ENCODE measurements at places on chromosomes 16 and 17.

GRCh38 chr17:67629971-67630320, 87.8 kb upstream of the NOL11 start:
- no peak for DNase-seq

DNA sequence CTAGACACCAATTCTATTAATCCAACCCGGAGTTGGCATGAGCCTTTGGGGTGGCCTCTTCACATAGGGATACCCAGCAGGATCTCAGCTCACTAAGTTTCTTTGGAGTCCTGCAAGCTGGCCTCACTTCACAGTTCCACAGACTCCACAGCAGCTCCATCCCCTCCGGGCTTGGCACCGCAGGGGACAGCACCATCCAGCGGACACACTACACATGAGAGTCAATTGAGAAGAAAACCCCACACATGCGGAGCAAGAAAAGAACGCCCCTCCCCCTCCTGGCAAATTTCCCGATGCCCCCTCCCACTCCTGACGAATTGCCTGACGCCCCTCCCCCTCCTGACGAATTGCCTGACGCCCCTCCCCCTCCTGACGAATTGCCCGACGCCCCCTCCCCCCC, 31.1 kb downstream of the KLHDC4 start:
- DNase-seq, result no peak

- no peak for DNase-seq
Observed at GRCh38 chr17:40419559-40420331, 2.0 kb upstream of the TOP2A start.

DNA sequence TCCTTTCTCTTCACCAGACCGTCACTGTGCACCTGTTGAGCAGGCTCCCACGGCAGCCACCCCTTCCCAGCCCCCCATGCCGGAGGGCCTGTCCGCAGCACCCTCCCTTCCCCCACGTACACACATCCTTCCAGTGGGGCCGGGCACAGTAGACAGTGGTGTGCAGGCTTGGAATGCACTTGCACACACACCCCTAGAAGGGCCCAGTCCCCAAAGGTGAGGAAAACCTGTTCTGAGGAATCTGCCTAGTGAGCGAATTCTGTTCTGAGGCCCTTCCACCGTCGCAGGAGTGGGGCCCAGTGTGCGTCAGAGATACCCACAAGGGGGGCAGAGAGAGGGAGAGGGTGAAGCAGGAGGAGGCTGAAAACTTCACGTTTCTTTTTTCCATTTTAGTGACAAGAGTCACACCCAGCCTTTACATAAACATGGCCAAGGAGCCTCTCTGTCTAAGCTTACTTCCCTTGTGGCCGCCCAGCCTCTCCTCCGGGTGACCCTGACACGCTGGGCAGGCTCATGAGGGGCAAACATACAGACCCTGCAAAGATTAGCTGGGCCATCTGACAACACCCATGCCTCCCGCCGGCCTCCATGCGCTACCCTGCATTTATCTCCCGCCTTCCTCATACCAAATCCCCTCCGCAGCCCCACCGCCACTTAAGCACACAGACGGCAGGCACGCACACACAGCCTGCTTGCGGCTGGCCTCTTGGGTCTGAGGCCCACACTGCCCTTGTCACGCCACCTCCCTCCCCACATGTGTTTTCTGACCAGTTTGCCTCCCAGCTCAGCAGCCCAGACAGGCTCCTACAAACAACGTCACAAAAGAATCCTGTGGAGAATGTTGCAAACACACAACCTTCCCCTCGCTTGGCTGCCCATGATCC, 1.8 kb downstream of the ZBTB4 start:
- no peak for DNase-seq

DNA sequence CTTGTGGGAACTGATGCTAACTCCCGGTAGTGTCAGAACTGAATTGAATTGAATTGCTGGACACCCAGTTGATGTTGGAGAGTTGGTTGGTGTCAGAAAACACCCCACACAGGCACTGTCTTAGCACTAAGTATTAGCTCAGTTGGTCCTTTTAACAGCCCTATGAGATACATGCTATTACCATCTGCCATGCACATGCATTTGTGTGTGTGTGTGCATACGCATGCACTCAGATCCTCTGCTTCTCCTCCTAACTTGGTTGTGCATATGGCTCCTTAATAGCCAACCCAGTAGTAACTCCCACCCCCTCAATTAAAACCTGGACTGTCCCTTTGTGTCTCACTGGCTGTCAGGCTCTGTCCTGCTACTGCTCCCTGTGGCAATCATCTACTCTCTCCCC, 32.3 kb upstream of the DYNLL2 start:
- no peak for DNase-seq

- no peak for DNase-seq
Observed at GRCh38 chr16:88991813-88992350, 14.9 kb upstream of the CBFA2T3 start.

DNA sequence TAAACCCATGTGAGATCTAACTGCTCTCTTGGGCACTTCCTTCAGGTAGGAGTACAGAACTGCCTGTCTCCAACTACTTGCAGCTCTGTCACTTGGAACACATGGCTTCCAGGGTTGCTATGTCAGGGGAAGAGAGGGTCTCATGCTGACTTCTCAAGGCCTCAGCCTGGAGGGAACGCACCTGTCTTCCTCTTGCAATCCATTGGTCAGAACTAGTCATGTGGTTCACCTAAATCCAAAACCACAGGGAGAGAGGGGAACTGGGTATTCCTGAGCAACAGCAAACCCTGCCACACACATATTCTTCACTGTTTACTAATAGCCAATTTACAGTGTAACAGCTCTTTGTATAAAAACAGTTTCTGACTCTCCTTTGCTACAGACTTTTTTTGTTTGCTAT, 206.1 kb downstream of the KCNJ2 start:
- DNase-seq, result no peak

DNA sequence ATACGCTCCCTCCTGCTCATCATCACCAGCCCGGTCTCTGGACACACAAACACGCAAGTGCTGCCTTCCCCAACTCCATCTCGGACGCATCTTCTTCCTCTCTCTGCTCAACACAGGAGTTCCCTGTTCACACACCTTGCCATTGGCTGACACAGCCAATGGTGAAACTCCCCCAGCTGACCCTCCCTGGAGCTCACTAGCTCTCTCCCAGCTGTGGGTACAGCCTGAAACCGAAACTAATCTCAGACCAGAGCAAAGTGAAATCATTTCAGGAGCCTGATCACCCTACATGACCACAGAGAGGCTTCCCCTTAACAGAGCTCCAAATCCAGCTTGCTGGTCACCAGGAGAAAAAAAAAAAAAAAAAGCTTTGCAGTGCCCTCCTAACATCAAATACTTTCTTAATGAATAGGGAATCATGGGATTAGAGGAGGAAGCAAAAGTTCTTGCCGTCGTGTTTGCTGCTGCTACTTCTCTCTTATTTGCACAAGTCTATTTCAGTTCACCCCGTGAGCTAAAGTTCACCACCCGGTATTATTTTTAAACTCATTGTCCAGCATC, 8.3 kb downstream of the CUEDC1 start:
- peak; percentile 19 for DNase-seq

DNA sequence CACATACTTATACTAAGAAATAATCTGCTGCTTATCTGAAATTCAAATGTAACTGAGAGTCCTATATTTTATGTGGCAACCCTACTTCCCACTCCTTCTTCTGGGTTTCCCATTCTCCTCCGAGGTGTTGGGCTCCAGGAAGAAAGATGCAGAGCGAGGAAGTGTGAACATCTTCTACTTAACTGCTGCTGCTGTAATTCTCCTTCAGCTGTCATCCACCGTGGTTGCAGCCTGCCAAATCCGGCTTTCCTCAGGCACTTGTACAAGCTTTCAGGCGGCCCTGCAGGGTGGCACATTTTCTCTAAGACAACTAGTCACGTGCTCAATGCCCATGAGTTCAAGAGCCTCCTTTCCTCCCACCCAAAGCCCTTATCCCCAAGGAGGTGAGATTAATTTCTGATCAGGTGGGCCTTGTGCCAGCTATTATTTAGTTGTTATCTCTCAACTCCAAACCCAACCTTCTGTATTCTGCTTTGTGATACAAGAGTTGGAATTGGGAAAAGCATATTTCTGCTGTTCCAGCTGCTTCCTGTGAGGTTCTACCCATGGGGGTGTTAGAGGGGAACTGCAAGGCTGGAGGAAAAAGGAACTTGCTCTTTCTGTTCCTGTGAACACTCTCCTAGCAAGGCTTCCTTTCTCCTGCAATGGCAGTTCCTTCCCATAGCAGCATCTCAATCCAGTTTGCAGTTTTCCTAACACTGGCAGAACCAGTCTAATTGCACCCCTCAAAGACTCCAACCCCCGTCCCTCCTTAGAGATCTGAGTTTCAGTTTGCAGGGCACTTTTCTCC, 67.6 kb upstream of the RBBP6 start:
- no peak for DNase-seq

- DNase-seq, result peak; percentile 46
Observed at GRCh38 chr17:82257473-82257872, 16.0 kb downstream of the CSNK1D start.

DNA sequence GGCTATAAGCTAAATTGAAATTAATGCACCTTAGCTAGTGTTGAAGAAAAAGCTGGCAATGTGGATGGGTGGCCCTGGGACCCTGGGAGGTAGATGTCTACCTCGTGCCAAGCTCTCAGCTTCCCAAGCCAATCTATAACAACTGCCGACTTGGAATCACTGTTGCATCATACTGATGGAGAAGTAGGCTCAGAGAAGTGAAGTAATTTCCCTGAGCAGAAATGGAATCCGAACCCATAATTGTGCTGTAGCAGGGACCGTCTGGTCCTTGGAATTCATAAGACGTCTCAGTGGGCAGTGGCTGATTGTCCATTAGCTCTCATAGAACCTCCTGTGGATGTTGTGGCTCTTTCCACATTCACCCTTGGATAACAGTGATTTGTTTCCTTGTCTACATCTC, 196.6 kb downstream of the RAB11FIP4 start:
- no peak for DNase-seq

DNA sequence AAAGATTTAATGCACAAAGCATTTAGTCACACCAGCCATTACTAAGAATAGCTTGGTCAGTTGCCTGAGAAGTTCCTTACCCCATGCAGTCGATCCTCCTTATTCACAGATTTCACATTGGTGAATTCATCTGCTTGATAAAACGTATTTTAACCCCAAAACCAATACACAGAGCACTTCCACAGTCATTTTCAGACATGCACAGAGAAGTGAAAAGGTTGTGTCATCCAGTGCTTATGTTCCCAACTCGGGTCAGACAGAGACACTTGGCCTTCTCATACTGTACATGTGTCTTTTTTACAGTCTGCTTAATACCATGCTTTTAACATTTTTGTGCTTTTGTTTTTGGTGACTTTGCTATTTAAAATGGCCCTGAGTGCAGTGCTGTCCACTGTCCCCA, 219.7 kb downstream of the SPECC1 start:
- no peak for DNase-seq

DNA sequence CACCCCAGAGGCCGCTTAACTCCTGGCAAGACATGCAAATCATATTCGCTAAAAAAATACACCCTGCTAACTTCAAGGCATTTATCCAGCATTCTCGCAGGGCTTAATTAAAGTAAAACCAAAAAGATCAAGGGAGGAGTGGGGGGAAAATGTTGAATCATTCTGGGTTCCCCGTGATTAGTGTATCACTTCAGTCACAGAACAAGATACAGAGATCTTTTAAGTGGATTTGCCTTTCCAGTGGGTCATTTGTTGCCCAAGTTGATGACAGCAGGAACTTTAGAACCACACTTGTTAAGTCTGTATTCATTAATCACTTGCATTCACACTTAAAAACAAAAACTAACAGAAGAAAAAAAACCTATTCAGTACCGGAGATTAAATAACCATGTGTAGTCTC, 17.3 kb downstream of the CRYBA1 start:
- no peak for DNase-seq

GRCh38 chr16:28621481-28622155, 11.8 kb upstream of the SULT1A1 start:
- DNase-seq, result no peak

DNA sequence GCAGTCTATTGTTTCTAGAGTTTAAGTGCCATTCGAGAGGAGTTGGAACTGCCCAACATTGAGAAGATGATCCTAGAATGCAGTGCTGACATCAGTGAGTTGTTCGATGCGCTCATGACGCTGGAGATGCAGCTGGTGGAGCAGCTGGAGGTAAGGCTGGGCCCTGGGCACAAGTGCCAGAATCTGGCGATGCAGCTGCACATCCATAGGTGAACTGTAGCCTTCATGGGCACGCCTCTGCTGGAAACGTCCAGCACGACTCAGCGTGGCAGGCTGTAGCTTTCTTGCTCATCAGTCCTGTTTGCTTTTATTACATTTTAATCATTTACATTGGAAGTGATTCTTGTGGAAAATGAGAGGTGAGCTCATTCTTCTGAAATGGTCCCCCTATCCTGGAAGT, 31.7 kb downstream of the DRC3 start:
- no peak for DNase-seq

DNA sequence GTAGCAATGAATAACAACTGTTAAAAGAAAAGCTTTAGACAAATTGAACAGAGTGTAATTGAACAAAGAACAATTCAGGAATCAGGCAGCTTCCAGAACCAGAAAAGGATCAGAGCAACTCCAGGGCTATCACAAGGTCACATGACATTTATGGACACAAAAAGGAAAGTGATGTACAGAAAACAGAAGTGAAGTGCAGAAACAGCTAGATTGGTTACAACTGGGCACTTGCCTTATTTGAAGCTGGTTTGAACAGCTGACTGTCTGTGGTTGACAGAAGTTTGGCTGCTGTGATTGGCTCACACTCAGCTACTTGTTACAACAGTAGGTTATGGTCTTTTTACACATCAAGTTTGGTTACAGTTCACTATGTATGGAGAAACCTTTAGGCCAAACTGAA, 14.8 kb downstream of the EFCAB5 start:
- DNase-seq, result no peak

DNA sequence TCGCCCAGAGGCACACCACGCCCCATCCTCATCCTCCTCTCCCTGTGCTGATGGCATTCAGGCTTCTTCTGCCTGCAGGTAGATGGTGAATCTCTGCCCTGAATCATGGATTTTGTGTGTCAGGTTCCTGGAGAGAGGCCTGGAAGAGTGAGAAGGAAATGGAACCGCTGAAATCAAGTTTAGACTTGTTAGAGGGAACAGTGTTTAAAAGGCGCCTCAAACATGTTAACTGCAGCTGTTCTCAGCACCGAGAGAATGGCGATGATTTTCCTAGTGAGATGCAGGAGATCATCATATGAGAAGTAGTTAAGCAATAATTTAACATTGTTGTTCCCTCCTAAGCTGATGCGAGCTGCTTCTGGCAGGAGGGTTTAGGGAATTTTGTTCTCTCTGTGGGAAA, 744.4 kb upstream of the EEF2KMT start:
- DNase-seq, result no peak

GRCh38 chr17:35132099-35132498, 10.0 kb downstream of the NLE1 start:
- no peak for DNase-seq

GRCh38 chr17:34651402-34651811, 72.0 kb downstream of the TMEM132E start:
- no peak for DNase-seq

DNA sequence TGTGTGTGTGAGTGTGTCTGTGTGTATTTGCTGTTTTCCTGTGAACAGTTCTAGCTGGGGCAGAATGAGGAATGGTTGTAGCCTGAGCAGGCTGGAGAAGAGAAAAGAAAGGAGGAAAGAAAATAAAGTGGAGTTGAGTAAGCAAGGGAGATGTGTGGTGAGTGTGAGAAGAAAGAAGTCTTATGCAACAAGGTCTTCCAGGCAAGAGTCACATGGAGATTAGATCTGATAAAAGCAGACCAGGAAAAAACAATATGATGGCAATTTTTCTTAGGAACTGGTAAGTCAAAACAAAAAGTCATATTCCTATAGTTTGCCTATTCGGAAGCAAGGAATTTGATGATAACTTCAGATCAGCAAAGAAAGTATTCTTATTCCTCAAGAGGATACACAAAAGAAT, 125.0 kb downstream of the HS3ST3A1 start:
- DNase-seq, result no peak

- DNase-seq, result no peak
Observed at GRCh38 chr17:58047376-58048150, 35.7 kb upstream of the DYNLL2 start.
